NCI-H1417 treated with DMSO at 0.1 percent for 48 hours (cell line): ENCODE measurements at places on chromosomes 6 and 20.

DNA sequence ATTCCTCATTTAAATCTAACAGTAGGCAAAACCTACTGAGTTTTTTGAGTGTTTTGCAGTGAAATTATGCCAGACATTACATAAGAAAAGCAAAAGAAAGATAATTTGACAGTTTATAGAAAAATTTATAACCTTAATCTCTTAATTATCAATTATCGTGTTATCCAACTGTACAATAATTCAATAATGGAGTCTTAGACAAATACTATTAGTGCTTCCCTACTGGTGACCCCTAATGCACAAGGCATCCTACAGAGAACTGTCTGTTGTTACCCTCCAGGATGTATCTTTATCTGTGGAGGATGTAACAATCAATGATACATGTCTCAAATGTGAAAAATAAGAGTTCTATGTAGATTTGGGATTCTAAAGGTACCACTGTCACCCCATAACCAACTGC lies 1687.6 kb downstream of the GRIK2 start:
- DNase-seq: no peak

- DNase-seq: no peak
Observed at GRCh38 chr20:60056407-60057122, 98.3 kb downstream of the CDH26 start.

GRCh38 chr6:56335726-56336125 lies 88.3 kb upstream of the COL21A1 start:
- DNase-seq: no peak

DNA sequence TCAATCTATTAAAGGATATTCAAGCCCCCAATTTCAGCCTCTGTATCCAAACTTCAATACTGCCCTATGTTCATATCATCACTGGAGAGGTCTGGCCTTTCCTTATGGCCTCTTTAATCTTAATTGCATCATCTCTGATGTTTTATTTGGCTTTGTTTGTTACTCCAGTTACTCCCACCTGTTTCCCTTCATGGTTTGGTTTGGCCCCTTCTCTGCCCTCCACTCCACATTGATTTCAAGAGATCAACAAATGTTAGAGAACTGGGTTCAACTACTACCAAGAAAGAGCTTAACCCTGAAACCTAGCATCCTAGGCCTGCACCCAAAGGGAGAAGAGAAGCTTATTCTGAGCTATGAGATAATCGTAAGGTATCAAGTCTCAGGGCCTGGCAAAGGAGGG lies 221.6 kb downstream of the LAMA2 start:
- DNase-seq: no peak

GRCh38 chr6:5753209-5753608 lies 253.5 kb downstream of the NRN1 start:
- DNase-seq: no peak

DNA sequence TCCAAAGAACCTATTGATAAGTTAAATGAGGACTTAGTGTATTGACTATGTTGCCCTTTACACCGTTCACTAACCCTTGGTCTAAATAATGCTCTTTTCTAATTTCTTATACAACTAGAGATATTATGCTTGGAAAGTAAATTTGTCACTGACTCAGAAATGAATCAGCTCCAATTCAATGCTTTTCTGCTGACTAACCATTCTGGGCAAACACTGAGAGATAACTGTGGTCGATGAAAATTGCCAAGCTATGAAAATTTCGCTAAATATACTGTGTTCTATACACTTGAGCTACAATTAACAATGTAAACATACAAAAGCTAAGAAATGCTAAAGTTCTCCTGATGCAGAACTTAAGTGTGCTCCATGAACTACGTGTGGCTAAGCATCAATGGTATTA lies 23.1 kb upstream of the FBXO9 start:
- DNase-seq: no peak

- DNase-seq: no peak
Observed at GRCh38 chr6:100171533-100172321, 177.7 kb upstream of the MCHR2 start.

DNA sequence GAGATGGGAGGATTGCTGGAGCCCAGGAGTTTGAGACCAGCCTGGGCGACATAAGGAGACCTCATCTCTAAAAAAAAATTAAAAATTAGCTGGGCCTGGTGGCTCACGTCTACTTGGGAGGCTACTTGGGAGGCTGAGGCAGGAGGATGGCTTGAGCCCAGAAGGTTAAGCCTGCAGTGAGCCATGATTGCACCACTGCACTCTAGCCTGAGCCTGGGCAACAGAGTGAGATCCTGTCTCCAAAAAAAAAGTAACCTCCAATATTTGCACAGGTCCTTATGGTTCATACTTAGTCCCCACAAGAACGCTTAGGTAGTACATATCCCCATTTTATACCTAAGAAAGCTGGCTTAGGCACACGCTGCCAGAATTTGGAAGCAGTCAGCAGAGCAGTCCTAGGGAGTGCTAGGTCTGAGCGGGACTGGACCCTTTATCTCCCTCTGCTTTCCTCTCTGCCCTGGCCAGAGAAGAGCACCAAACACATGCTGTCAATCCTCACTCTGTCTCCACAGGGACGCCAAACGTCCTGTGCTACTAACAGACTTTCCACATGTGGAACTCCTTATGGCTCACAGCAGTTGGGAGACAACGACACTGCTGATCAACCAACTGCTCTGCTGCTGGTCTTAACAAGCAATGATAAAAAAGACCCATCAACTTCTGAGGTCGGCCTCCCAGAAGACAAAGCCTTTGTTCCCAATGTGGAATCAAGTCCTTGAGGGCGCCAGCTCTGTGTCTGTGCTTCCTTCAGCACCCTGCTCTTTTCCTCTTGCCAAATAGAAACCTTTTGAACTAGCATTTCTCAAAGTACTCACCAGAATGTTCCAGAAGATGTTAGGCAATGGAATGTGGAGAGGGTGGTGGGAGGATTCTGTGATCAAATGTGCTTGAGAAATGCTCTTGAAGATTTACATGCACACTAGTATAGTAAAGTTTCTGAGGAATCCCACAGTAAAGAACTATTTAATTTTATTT lies 226.3 kb upstream of the DTNBP1 start:
- DNase-seq: no peak

- no peak for DNase-seq
Observed at GRCh38 chr6:27667016-27667656, 194.2 kb upstream of the ZNF184 start.

DNA sequence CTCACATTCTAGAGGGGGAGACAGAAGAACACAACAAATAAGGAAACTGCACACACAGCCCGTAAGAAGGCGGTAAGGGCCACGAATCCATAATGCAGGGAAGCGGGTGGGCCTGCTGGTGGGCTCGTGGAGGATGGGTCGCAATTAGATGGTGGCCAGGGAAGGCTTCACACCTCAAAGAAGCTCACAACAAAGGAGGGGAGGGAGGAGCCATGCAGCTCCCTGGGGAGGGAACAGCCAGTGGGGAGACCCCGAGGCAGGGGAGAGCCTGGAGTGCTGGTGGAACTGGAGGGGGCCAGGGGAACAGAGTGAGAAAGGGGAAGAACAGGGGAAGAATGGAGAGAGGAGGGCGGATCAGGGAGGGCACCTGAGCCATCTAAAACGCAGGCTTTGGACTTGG lies 13.4 kb downstream of the SRC start:
- DNase-seq: no peak

DNA sequence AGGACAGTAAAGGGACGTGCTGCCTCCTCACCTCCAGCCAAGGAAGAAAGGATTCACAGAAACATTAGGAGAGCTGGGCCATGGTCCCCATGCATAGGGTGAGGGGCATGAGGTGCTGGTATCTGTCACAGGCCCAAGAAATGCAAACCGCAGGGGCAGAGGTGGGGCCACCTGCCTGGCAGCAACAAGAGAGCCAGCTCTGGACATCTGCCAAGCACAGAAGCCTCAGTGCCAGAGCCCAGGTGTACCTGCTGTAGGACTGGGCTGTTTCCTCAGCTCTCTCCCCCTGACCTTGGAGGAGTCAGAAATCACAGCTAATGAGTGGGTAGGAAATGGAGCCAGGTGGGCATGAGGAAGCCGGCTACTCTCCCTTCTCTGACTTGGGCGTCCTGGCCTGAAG lies 45.3 kb downstream of the SLC2A12 start:
- peak; percentile 29 for DNase-seq

GRCh38 chr20:25044660-25045342 lies 13.1 kb downstream of the ACSS1 start:
- no peak for DNase-seq
